CD4-positive, alpha-beta T cell (primary cell): ENCODE measurements at places on chromosomes 7 and 10. TPM values are rescaled to one million over a fixed set of nuclear protein-coding genes. Genes with fewer than 3 reads are reported as not detected.

DNA sequence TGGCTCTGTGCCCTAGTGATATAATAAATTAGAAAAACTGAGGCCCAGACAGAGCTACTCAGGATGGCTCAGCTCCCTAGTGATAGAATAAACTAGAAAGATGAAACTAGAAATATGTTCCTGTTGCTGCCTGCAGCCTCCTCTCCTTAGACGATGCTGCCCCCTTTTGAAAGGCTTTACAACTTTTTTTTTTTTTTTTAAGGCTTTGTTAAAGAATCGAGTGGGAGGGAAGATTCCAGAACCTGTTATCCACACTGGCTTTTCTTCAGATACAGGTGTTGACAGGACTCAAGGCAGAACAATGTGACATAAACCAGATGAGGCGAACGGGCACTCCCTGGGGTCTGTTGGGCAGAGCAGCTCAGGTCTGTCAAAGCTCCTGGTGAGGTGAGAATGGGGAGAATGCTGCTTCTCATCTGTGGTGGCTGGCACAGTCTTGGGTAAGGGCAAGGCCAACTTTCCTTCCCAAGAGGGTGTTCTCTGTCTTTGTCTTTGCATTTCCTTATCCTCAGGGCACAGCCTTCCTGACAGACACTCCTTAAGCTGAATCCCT is 175.1 kb downstream of the COBL start:
- no peak overlapping the region for H3K27ac ChIP-seq
- no peak overlapping the region for H3K4me3 ChIP-seq
- H3K27me3 ChIP-seq, result no peaks in the 10 kb centered on the region

DNA sequence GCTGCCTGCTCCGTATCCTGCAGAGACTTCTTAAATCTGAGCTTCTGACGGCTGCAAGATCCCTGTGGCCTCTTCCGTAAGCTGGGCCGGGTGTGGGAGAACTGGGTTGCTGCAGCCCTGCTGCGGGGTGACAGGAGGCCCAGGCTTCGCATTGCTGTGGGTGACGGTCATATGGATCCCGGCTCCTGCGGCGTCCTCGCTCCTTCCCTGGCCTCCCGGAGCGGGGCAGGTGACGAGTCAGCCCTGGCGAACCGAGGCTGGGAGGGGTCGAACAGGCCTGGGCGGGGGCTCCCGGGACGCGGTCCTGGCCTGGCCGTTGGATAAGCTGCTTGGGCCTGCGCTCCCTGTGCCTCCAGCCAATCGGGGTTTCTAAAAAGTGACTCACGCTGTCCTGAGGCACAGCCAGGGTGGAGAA is 7.8 kb upstream of the UBE2D1 start:
- no peak for DNase-seq
- H3K4me1 ChIP-seq, result peaks cover 5% of the 10 kb centered on the region
- no peak overlapping the region for H3K27ac ChIP-seq

DNA sequence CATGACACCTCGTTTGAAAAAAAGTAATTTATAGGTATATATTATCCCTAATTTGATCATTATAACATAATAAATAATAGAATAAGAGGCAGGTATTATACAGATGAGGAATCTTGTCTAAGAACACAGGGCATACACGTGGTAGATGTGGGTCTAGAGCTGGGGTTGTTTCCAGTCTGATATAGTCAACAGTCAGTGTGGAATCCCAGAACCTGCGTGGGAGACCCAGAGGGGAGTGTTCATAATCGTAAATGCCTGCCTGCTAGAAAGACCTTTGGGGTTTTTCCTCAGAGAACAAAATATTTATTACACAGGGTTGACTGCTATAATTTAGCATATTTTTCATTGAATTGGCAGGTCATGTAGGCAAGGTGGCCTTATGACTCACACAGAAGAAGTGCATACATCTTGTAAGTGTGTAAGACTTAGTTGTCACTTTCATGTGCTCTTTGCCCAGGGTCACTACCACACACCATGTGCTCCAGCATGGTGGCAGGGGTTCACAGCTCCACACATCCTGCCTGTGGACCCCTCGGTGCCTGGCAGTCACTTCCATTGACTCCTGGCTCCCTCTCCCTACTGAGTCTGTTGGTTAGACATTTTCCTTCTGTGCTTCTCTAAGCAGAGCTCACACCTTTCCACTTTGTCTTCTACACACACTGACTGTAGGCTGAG is 94.9 kb upstream of the IKZF1 start:
- no peak for DNase-seq
- peak overlapping the region; percentile 32 for H3K27ac ChIP-seq
- peaks cover 95% of the 10 kb centered on the region for H3K4me1 ChIP-seq

DNA sequence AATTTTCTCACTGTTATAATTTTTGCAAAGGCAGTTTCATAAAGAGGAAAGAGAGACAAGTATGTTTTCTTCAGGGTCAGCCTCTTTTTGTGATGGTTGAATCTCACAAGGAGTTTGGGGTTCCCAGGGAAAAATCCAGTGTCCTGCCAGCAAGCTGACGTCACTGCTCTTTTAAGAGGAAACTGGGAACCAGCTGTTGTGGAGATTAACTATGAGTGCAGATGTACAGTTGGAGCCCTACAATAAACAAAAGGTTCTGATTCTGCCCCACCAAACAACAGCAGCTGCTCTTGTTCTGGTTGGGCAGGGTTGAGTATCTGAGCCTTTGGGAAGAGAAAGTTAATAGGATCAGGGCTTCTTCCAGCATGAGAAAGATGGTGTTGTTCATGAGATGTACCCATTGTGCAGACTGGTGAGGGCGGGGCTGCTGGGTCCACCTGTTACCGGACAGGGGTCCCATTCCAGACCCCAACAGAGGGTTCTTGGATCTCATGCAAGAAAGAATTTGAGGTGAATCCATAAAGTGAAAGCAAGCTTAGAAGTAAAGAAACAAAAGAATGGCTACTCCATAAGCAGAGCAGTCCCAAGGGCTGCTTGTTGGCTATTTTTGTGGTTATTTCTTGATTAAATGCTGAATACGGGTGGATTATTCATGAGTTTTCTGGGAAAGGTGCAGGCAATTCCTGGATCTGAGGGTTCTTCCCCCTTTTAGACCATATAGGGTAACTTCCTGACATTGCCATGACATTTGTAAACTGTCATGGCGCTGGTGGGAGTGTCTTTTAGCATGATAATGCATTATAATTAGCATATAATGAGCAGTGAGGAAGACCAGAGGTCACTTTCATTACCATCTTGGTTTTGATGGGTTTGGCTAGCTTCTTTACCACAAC is 12.5 kb downstream of the PRF1 start:
- H3K4me1 ChIP-seq, result peaks cover 8% of the 10 kb centered on the region
- H3K27ac ChIP-seq, result no peak overlapping the region
- DNase-seq, result no peak
- no peaks in the 10 kb centered on the region for H3K27me3 ChIP-seq
- no peak overlapping the region for H3K4me3 ChIP-seq

GRCh38 chr10:80492848-80493521 is 38.9 kb downstream of the TSPAN14 start:
- no peak for DNase-seq
- no peaks in the 10 kb centered on the region for H3K27me3 ChIP-seq
- peaks cover 84% of the 10 kb centered on the region for H3K4me1 ChIP-seq
- peak overlapping the region; percentile 30 for H3K27ac ChIP-seq
- H3K36me3 ChIP-seq, result peaks cover 69% of the 10 kb centered on the region

Gene PKD2L1
- total RNA-seq, result not detected

DNA sequence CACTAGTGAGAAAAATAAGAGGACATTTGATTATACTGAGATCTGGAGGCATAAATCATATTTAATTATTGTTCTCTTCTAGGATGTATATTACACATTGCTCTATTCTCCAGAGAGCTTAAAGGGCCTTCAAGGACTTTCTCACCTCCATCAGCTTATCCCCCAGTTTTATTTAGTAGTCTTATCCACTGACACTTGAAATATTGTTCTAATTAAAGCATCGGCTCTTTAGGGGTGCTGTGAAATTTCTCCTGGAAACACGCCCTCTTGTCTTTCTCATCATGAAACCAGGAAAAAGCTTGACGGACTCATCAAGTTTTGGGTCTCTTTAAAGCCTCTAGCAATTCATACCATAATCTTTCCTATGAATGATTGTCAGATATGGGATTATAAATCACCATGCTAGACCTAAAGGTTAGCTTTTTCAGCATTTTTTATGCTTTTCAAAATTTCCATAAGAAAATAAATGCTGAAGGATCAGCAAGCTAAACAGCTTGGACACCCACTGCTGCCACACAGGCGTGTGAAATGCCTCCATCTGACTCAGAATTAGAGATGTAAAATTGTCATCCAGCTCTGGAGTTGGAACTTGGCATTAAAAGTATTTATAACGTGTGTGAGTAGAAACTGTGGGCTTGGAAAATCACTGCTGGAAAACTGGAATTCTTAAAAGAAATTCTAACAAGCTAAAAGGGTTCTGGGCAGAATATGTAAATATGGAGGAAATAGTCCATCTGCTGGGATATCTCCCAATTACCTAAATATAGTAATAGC is 216.3 kb downstream of the CHRM2 start:
- no peaks in the 10 kb centered on the region for H3K36me3 ChIP-seq
- no peaks in the 10 kb centered on the region for H3K27me3 ChIP-seq
- no peaks in the 10 kb centered on the region for H3K4me1 ChIP-seq
- H3K27ac ChIP-seq, result no peak overlapping the region
- DNase-seq, result no peak
- no peak overlapping the region for H3K4me3 ChIP-seq

Gene NODAL
- total RNA-seq, result not detected

- DNase-seq, result no peak
- H3K4me1 ChIP-seq, result no peaks in the 10 kb centered on the region
- H3K27me3 ChIP-seq, result no peaks in the 10 kb centered on the region
- no peak overlapping the region for H3K4me3 ChIP-seq
- no peaks in the 10 kb centered on the region for H3K36me3 ChIP-seq
Observed at GRCh38 chr7:158444501-158445420, 142.9 kb downstream of the PTPRN2 start.

Gene BMS1
- total RNA-seq, result 13.8 TPM

GRCh38 chr10:92575961-92576360 is 2.1 kb upstream of the IDE start:
- no peaks in the 10 kb centered on the region for H3K36me3 ChIP-seq
- DNase-seq, result no peak
- no peak overlapping the region for H3K4me3 ChIP-seq
- no peaks in the 10 kb centered on the region for H3K27me3 ChIP-seq
- H3K4me1 ChIP-seq, result peaks cover 19% of the 10 kb centered on the region

GRCh38 chr10:69107176-69107490 is 16.8 kb upstream of the VPS26A start:
- peaks cover 30% of the 10 kb centered on the region for H3K36me3 ChIP-seq
- H3K4me3 ChIP-seq, result no peak overlapping the region
- H3K27ac ChIP-seq, result no peak overlapping the region
- H3K4me1 ChIP-seq, result peaks cover 4% of the 10 kb centered on the region
- H3K27me3 ChIP-seq, result no peaks in the 10 kb centered on the region
- no peak for DNase-seq

DNA sequence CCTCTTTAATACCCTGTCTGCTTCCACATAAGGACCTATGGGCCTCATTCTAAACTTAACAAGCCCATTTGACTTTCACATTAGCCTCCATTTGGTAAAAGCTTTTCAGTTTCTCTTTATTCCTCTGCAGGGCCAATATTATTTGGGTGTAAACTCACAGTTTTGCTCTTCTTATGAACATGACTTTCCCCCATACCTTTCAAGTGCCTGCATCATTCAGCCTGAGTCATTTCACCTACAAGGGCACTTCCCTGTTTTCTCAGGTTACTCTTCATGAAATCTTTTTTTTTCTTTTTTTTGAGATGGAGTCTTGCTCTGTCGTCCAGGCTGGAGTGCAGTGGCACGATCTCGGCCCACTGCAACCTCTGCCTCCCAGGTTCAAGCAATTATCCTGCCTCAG is 1258.1 kb upstream of the CELF2 start:
- no peaks in the 10 kb centered on the region for H3K27me3 ChIP-seq
- no peaks in the 10 kb centered on the region for H3K36me3 ChIP-seq

GRCh38 chr10:3255075-3255474 is 82.5 kb upstream of the PITRM1 start:
- H3K36me3 ChIP-seq, result no peaks in the 10 kb centered on the region
- H3K27me3 ChIP-seq, result no peaks in the 10 kb centered on the region
- no peaks in the 10 kb centered on the region for H3K4me1 ChIP-seq
- no peak for DNase-seq

- H3K27ac ChIP-seq, result no peak overlapping the region
- peaks cover 20% of the 10 kb centered on the region for H3K4me1 ChIP-seq
- H3K27me3 ChIP-seq, result peaks cover 85% of the 10 kb centered on the region
- H3K36me3 ChIP-seq, result no peaks in the 10 kb centered on the region
- no peak for DNase-seq
- no peak overlapping the region for H3K4me3 ChIP-seq
Observed at GRCh38 chr10:100738055-100738827, 7.1 kb upstream of the PAX2 start.

DNA sequence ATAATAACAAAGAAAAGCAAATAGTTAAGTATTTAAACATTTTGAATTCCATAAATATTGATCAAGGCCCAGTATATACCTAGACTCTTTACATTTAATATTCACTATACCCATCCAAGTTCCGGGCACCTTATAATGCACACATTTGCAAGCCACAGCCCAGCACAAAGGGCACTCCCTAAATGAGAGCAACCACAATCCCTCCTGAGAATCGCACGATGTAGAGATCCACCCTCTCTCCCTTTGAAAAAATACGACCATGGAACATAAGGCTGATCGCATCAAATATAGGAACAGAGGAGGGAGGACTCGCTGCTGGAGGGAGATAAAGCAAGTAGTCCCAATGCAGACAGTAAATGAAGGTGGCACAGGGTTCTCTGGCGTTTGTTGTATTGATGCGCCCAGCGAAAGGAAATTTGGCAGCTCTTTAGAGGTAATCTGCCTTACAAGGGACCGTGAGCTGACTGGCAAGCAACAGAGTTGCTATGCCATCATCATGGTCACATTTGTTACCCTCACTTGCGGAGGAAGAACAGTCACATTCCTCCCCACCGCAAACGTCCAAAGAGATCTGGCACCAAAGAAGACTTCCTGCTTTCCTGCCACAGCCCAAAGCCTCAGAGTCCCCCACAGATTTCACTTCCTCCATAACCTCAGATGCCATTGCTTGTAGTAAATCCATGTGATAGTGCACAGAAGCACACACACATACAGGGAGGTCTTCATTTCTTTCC is 16.1 kb upstream of the TAS2R40 start:
- H3K27ac ChIP-seq, result no peak overlapping the region
- DNase-seq, result peak; percentile 31
- H3K36me3 ChIP-seq, result no peaks in the 10 kb centered on the region
- H3K4me3 ChIP-seq, result peak overlapping the region; percentile 21
- H3K4me1 ChIP-seq, result peaks cover 11% of the 10 kb centered on the region

- no peak overlapping the region for H3K4me3 ChIP-seq
- DNase-seq, result no peak
- H3K27me3 ChIP-seq, result no peaks in the 10 kb centered on the region
- no peaks in the 10 kb centered on the region for H3K36me3 ChIP-seq
Observed at GRCh38 chr7:78006063-78006755, 207.6 kb downstream of the PHTF2 start.

- no peaks in the 10 kb centered on the region for H3K36me3 ChIP-seq
- no peak overlapping the region for H3K4me3 ChIP-seq
- no peaks in the 10 kb centered on the region for H3K27me3 ChIP-seq
- H3K27ac ChIP-seq, result no peak overlapping the region
Observed at GRCh38 chr10:116891208-116891607, 41.9 kb downstream of the ENO4 start.
